Stomach (tissue), 19 donors: ENCODE measurements at places on chromosomes 1 and 21. TPM values are rescaled to one million over a fixed set of nuclear protein-coding genes. Genes with fewer than 3 reads are reported as not detected.

DNA sequence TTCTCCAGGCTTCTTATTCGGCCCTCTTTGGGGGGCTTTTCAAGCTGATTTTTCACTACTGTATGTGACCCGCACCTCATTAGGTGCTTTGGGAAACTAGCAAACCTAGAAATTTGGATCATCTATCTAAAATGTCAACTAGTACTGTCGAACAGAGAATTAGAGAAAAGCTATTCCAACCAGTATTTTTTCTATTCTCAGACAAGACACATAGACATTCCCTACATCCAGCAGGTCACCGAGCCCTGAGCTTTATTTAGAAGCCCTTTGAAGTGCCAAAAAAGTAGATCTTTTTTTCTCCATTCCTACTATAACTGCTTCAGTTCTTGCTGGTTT, 310 bp upstream of the SSR2 start:
- DNase-seq: no peak

DNA sequence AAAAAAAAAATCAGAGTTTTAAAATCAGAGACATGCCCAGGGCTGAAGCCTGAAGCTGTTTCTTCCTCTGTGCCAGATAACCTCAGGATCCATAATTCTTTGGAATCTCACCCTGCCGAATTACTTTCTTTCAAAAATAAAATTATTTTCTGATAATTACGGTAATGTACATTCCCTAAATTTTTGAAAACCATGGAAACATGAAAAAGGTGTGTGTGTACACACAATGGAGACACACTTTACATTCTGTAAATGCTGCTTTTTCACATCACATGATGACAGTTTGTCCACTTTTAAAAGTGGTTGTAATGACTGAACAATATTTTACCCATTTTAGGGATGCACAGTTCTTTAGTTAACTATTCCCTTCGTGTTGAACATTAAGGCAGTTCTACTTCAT, 21.5 kb downstream of the CRCT1 start:
- DNase-seq: no peak

DNA sequence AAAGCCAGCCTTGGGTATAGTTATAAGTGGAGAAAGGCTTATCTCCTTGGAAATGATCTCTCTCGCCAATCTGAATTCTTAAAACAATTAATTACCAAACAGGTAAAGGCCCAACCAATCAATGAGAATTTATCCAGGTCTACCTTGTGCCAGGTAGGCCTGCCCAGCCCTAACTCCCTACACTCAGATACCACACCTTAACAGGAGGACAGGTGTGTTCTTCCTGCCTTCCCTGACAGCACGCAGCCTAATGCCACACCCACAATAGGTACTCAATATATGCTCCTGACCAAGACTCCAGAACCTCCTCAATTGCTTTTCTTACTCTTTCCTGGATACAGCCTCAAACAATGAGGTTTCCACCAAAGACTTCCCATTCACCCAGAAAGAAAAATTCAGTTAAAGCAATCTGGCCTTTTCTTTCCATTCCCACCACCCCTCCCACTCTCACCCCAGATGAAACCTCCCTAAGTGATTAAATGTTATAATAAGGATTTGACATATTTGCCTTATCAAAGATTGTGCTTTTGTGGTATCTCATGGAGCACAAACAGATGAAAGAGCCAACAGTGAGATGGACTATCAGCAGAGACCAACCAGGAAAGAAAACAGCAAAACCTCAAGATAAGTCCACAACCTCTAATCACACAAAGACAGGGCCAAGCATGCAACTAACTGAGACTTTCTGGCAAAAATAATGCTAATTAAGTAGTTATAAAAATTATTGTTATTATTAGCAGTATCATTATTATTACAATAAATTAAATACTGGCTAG, 25.6 kb downstream of the TRABD2B start:
- DNase-seq: no peak

- peak; percentile 74 for DNase-seq
These were observed 61.1 kb downstream of the SDC3 start for GRCh38 chr1:30847358-30847972.

DNA sequence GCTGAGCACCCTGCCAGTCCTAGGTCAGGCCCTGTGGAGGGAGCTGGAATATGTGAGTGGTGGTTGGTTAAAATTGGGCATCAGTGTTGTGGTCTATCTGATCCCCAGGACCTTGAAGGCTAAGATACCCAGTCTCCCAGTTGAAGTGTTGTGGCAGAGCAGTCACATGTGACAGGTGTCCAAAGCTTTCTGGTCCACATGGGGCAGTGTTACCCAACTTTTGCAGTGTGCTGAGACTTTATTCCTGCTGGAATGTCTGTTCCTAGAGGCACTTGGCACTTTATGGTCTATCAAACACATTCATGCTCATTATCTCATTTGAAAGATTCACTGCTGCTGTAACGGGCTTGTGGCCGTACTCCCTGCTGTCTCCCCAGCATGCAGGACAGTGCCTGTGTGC, 21.0 kb upstream of the LORICRIN start:
- peak; percentile 26 for DNase-seq

- no peak for DNase-seq
These were observed 23.3 kb downstream of the CYP2J2 start for GRCh38 chr1:59903141-59903754.

DNA sequence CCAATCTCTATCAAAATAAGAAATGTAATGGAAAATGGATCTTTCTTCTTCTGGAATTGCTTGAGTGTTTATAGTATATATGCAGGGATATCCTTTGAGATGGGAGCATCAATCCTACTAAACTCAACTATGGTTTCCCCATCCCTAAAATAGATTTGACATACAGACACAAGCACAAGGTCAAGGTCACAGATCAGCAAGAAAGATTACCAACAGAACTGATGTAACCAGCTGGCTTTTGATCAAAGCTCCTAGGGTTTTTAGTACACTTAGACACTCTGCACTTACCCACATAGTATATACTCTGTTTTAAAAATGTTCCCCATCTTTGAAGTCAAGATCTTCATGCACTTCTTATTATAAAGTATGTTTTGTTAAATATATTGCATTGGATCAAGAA, 85.5 kb downstream of the NRIP1 start:
- no peak for DNase-seq

Gene CD1E
- total RNA-seq: not detected

GRCh38 chr1:93768380-93768863, 86.8 kb upstream of the BCAR3 start:
- peak; percentile 45 for DNase-seq

GRCh38 chr21:38988509-38989378, 183.0 kb downstream of the ETS2 start:
- no peak for DNase-seq

GRCh38 chr1:156551869-156552268, 20.5 kb downstream of the IQGAP3 start:
- no peak for DNase-seq

Gene TYW3
- 2.3 TPM for total RNA-seq

GRCh38 chr21:34200288-34200905, 127.0 kb downstream of the MRPS6 start:
- DNase-seq: no peak

GRCh38 chr1:38724160-38725131, 135.1 kb downstream of the RRAGC start:
- DNase-seq: peak; percentile 66

Gene INKA2
- total RNA-seq: 4.7 TPM

- DNase-seq: peak; percentile 24
These were observed 37.3 kb upstream of the SLC19A1 start for GRCh38 chr21:45579383-45580180.

- no peak for DNase-seq
These were observed 2.7 kb downstream of the PLEKHA6 start for GRCh38 chr1:204356997-204357396.

Gene ILDR2
- 0.14 TPM for total RNA-seq

- DNase-seq: no peak
These were observed 56.8 kb downstream of the ECE1 start for GRCh38 chr1:21233490-21233889.
